ENCODE measurements at places on chromosomes 13 and 19. TPM values are rescaled to one million over a fixed set of nuclear protein-coding genes. Genes with fewer than 3 reads are reported as not detected.

Gene U2AF2
- 256 TPM for total RNA-seq

GRCh38 chr13:102838982-102839381 is 6.8 kb upstream of the ERCC5 start:
- H3K27ac ChIP-seq = no peak overlapping the region
- no peaks in the 10 kb centered on the region for H3K4me1 ChIP-seq
- H3K27me3 ChIP-seq = no peaks in the 10 kb centered on the region
- no peak overlapping the region for H3K4me3 ChIP-seq
- DNase-seq = no peak
- H3K36me3 ChIP-seq = no peaks in the 10 kb centered on the region

Gene PRR12
- 65.1 TPM for total RNA-seq

DNA sequence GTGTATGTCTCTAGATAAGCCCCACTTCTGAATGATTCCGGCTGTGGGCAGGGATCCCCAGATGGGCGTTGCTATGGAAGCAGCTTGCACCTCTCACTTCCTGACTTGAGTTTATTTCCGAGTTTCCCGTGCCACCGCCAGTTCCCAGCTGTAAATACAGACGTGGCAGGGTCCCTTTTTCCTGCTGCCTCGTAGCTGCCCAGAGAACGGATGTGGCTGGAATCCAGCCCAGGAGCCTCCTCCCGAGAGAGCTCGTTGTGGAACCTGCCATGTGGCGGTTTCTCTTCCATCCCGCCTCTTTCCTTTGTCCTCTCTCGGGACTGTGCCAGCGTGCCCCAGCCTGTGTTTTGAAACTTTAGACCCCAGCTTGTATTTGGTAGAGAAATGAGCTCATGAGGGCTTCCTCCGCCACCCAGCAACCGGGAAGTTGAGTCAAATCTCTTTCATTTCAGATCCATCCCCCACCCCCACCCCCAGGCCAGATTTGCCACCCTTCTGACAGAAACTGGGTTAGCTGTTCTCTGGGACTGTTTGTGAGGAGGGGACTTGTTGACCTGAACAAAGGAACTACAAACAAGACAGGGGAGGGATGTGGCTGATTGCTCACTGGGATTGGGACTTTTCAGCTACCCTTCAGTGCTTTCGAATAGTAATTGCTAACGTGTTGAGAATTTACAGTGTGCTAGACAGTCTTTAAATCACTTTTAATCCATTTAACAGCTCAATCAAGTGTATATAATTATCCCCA is 96.6 kb downstream of the SIPA1L3 start:
- H3K27me3 ChIP-seq = no peaks in the 10 kb centered on the region
- peaks cover 17% of the 10 kb centered on the region for H3K4me1 ChIP-seq
- H3K36me3 ChIP-seq = no peaks in the 10 kb centered on the region
- no peak overlapping the region for H3K27ac ChIP-seq
- DNase-seq = no peak

DNA sequence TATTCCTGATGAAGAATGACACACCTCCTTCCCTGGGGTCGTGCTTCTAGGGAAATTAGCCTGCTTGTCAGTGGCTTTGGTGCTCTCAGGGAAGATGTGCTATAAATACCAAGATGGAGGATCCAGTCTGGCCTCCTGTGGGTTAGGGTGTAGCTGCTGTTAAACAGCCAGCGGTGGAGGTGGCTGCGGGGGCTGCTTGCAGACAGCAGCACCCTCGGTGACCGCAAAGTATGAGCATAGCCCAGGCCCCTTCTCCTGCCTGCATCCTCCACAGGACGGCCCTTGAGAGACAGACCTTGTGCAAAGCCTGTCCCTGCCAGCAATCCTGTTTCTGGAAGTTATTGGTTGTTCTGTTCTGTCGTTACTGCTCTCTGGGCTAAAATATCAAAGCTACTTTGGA is 11.4 kb downstream of the VSTM2B start:
- DNase-seq = no peak
- no peak overlapping the region for H3K4me3 ChIP-seq
- no peaks in the 10 kb centered on the region for H3K36me3 ChIP-seq
- H3K4me1 ChIP-seq = no peaks in the 10 kb centered on the region

Gene ADGRE1
- 8.5 TPM for total RNA-seq

- no peaks in the 10 kb centered on the region for H3K4me1 ChIP-seq
- H3K4me3 ChIP-seq = no peak overlapping the region
- no peak for DNase-seq
- no peaks in the 10 kb centered on the region for H3K27me3 ChIP-seq
Measured at GRCh38 chr13:78046331-78046730, 127.7 kb upstream of the EDNRB start.

DNA sequence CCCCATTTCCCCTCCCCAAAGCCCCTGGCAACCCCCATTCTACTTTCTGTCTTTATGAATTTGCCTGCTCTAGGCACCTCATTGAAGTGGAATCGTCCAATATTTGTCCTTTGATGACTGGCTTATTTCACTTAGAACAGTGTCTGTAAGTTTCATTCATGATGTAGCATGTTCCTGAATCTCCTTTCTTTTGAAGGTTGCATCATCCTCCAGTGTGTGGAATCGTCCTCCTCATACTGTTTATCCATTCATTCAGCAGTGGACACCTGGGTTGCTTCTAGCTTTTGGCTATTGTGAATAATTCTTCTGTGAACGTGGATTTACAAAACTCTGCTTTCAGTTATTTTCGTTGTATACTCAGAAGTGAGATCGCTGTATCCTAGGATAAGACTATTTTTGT is 161.2 kb upstream of the RNF113B start:
- no peak for DNase-seq
- no peak overlapping the region for H3K4me3 ChIP-seq
- no peak overlapping the region for H3K27ac ChIP-seq
- no peaks in the 10 kb centered on the region for H3K36me3 ChIP-seq

Gene GPR42
- total RNA-seq = not detected

- peaks cover 94% of the 10 kb centered on the region for H3K4me1 ChIP-seq
- peak overlapping the region; percentile 52 for H3K27ac ChIP-seq
- H3K27me3 ChIP-seq = no peaks in the 10 kb centered on the region
- H3K4me3 ChIP-seq = peak overlapping the region; percentile 54
- no peak for DNase-seq
- peaks cover 5% of the 10 kb centered on the region for H3K36me3 ChIP-seq
Measured at GRCh38 chr13:30375265-30375835, 46.9 kb upstream of the UBE2L5 start.

Gene GTF2F2
- total RNA-seq = 14.7 TPM
